ENCODE measurements at places on chromosomes 3 and 15.

GRCh38 chr3:115709931-115710330, 86.6 kb downstream of the GAP43 start:
- DNase-seq: no peak

DNA sequence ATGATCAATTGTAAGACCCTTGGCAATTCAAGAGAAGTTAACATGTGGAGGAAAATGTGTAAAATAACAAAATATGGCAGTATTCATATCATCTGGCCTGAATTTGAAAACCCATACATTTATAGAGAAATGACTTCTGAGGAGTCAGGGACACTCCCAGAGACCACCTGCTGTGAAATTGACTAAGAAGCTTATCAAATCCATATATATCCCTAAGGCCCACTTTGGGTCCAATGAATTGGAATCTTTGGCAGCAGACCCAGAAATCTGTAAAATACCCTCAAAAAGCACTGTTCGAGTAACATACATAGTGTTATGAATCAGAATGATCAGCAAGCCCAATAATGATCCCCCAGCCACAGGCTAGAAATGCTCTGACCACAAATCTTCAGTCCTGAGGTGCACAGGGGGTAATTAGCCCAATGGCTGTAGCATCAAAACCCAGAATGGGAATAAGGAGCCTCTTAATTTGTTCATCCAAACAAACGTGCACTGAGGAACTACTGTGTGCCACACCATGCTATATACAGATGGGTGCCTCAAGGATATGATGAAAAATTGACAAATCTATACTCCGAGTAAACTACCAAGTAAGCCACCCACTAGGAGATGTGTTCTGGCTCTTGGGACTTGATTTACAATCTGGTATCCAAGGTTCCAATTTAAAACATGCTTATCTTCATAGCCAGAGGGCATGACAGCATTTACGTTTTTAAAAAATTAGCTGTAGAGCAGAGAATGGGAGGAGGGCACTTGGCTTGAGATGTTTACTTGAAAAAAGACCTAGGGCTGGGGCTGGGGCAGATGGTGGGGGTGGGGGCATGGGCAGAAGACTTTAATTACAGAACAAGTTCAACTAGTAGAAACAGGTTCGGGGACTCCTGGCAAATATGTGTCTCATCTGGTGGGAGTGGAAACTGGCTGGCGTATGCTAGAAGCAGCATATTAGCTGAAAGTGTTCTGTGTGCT, 9.1 kb upstream of the ARHGEF3 start:
- DNase-seq: peak; percentile 60

- no peak for DNase-seq
These were observed 116.0 kb downstream of the P3H2 start for GRCh38 chr3:190004656-190005055.

DNA sequence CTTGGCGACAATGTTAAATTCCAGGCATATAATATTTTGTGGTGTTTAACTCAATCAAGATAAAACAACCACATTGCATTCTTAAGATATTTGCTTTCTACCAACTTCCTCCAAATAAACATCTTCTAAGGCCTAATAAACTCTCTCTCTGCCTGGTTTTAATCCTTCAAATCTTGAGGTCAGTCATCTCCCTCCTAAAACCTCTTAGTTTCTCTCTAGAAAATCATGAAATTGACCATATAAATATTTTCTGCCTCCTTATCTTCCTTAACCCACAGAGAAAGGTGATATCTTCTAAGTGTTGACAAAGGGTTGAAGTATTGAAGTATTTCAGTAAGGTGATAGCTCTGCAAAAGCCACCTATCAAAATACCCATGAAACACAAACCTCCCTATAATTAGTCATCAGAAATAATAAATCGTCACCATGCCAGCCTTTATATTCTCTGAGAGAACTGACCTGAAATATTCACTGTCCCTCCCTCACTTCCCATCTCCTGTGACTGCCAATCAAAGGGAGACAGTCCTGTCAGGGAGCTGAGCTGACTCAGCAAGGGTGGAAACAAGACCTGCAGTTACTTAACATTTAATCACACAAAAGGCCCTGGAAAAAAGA, 1261.1 kb downstream of the ROBO1 start:
- no peak for DNase-seq

GRCh38 chr3:197298341-197298944, at the start of gene DLG1:
Gene DLG1, minus strand, starts transcription at chr3:197298612. Its CDS starts 1,408 bp downstream, at chr3:197297204.
- peak; percentile 94 for DNase-seq

DNA sequence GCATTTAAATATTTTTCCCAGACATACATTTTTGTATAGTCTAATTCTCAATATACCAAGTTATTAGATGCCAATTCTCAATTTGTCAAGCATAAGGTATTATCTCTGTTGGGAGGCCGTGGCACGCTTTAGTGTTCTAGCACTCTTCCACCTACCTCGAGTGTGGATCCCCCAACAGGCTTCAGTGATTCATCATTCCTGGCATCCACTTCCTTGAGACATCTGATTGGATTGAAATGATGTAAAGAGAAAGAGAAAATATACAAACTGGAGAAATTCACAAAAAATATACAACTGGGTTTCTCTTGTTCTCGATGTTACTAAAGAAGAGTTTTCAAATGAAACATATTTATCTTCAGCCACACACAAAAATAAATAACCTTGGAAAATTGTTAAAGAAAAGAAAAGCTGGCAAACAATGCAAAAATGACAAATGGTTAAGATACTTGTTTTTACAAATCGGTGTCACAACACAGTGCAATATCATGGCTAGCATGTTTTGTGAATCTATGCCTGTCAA, 218.0 kb upstream of the CDIN1 start:
- no peak for DNase-seq

GRCh38 chr15:67009576-67010569, 55.5 kb upstream of the SMAD3 start:
- DNase-seq: no peak

DNA sequence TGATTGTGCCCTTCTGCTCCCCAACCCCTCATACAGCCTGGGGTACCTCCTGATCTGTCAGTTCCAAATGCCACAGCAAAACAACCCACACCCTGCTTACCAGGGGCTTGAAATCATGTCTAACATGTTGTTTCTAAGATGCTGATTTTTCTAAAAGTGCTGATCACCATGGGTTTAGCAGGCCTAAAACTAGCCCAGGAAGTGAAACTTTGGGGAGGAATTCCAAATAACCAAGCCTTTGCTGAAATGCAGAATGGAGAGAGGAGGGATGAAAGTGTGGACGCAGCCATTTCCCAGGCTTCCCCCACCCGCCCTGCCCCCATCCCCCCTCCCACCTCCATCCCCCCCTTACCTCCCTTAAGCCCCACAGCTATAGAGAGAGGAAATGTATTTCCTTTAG, 2.0 kb upstream of the HRH1 start:
- DNase-seq: no peak

- no peak for DNase-seq
These were observed 5.7 kb upstream of the MCTP2 start for GRCh38 chr15:94225616-94226015.

Data from kidney (tissue), 22 donors.